ENCODE measurements at places on chromosomes 1 and 21.

DNA sequence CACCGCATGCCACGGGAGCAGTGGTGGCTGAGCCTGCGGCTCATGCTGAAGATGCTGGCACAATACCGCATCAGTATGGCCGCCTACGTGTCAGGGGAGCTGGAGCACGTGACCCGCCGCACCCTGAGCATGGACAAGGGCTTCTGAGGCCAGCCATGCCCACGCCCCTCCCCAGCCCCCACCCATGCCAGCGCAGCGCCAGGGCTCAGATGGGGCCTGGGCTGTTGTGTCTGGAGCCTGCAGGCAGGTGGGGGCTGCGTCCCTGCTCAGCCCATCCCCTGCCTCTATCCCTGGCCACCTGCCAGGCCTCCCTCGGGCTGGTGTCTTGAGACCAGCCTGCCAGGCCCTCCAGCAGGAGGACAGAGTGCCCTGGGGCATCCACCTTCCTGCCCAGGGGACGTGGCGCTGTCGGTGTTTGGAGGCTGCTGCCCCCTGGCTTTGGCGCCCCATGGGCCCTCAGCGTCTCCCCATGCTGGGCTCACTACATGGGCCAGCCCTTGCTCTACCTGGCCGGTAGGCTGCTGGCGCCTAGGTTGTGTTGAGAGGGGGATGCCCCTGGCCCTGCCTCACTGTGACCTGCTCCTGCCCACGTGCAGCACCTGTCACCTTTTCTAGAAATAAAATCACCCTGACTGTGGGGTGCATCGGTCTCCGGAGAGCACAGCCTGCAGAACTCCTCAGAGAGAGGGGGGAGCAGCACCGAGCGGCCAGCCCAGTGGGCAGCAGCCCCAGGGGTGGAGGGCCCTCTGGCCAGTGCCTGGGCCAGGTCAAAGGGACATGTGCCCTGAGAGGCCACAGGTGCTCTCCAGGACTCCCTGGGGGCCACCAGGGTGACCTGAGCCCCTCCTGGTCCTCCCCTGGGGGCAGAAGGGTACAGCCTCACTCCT lies 12.2 kb downstream of the CFAP410 start:
- no peaks in the 10 kb centered on the region for H3K27me3 ChIP-seq
- no peak overlapping the region for H3K27ac ChIP-seq
- H3K4me3 ChIP-seq, result no peak overlapping the region
- no peak for DNase-seq
- no peaks in the 10 kb centered on the region for H3K4me1 ChIP-seq

DNA sequence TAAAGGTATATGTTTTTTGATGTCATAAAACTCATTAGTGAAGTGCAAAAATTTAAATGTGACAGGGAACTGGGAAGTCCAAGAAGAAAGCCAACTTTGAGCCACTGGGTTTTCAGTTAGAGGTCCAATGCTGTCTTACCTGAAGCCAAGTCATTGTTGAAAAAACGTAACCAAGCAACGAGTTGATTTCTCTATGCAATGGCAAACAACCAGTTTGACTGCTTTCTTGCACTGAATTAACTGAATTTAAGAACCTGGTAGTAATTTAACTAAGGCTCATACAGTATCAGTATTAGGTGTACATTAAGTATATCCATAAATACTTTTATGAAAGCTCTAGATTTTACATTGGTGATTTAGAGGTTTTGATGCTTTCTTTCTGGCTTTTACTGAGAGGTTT lies 20.2 kb upstream of the S1PR1 start:
- no peaks in the 10 kb centered on the region for H3K36me3 ChIP-seq
- DNase-seq, result no peak
- peaks cover 10% of the 10 kb centered on the region for H3K4me1 ChIP-seq
- no peak overlapping the region for H3K27ac ChIP-seq
- H3K27me3 ChIP-seq, result no peaks in the 10 kb centered on the region
- no peak overlapping the region for H3K4me3 ChIP-seq

GRCh38 chr1:225877580-225877979 lies 4.6 kb downstream of the TMEM63A start:
- H3K27me3 ChIP-seq, result no peaks in the 10 kb centered on the region
- no peak overlapping the region for H3K4me3 ChIP-seq
- H3K27ac ChIP-seq, result peak overlapping the region; percentile 46
- DNase-seq, result no peak

DNA sequence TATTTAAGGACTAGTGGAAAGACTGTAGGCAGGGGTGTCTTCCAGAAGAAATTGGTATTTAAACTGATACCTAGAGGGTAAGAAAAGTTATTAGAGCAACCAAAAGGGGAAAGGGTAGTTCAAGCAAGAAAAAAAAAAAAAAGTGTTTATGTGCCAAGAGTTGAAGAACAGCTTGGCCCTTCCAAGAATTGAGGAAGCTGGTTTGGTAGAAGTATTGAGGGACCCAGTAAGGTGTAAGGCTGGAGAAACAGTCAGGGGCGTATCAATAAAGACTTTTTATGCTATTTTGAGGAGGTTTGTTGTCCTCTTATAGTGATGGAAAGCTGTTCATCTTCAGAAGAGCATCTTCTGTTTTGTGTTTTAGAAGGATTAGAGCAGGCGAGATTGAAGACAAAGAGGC lies 108.3 kb downstream of the PTPRC start:
- H3K4me1 ChIP-seq, result no peaks in the 10 kb centered on the region
- H3K4me3 ChIP-seq, result no peak overlapping the region
- H3K27me3 ChIP-seq, result no peaks in the 10 kb centered on the region
- H3K27ac ChIP-seq, result no peak overlapping the region

DNA sequence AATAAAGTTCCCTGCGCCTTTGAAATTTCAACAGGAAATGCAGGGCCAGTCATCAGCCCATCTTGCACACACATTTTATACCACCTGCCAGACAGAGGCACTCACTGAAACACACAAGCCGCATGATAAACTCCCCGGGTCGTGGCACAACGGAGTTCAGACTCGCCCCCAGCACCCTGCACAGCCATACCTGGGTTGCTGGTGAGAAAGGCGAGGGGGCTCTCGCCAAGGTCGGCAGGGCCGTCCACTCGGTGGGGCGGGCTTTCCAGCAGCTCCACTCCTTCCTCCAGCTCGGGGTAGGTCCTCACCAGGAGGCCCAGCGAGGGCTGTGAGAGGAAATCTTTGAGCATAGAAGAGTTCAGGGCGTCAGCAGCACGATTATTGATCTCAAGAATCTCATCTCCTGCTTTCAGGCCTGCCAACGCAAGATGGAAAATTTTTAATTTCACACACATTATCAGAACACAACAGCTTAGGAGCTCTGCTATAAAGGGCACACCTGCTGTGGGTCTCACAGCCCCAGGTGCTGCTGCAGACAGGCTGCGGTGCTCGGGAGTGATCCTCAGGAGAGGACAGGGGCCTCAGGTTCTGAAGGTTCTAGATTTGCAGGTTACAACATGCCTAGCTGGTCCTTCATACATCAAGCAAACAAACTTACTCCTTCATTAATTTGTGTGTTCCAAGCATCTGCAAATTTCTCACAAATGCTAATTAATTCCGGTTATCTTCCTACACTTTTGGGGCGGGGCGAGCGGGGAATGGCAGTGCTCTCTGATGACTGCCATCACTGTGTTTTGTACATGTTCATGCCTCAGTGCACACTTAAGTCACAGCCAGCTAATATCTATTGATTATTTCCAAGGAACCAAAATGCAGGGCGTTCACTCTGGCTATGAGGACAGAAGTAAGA lies 144.2 kb upstream of the KRTAP19-8 start:
- no peak for DNase-seq
- H3K27me3 ChIP-seq, result no peaks in the 10 kb centered on the region
- H3K36me3 ChIP-seq, result no peaks in the 10 kb centered on the region
- no peak overlapping the region for H3K27ac ChIP-seq
- no peaks in the 10 kb centered on the region for H3K4me1 ChIP-seq
- H3K4me3 ChIP-seq, result no peak overlapping the region

DNA sequence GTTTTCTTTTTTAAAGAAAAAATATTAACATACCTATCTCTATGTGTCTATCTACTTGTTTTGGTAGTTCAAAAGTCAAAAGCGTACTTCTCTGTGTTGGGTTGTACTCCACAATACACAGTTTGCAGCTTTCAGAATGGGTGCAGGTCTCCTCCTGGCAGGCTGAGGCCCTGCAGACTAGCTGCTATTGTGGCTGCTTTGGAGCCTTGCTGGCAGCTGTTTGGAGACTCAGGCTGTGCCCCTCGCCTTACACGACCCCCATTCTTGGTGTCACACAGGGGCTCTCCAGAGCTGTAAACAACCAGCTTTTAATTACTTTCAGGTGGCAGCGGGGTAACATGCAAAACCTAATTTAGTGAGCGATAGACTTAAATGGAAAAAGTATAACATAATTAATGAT lies 160.4 kb downstream of the DSCAM start:
- DNase-seq, result no peak
- no peaks in the 10 kb centered on the region for H3K36me3 ChIP-seq
- no peaks in the 10 kb centered on the region for H3K4me1 ChIP-seq

DNA sequence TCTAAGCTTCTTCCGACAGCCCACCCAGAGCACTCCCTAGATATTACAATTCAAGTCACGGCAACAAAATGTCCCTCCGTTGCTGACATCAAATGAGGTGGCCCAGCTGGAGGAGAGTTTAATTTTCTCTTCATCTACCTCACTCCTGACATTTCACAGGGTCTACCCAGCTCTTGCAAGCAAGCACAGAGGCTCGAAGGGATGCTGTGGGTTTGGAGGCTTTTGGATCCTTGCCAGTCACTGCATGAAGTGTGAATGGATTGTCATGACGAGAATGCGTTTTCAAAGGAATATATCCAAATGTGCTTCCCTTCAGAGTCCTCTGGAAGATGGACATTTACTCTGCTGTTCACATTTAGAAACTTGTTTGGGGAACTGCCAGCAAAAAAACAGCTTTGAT lies 33.5 kb downstream of the CAPN8 start:
- no peak overlapping the region for H3K4me3 ChIP-seq
- no peak for DNase-seq
- H3K4me1 ChIP-seq, result no peaks in the 10 kb centered on the region

GRCh38 chr1:22747021-22747734 lies 36.5 kb downstream of the EPHB2 start:
- H3K4me1 ChIP-seq, result peaks cover 3% of the 10 kb centered on the region
- H3K36me3 ChIP-seq, result no peaks in the 10 kb centered on the region
- no peak overlapping the region for H3K27ac ChIP-seq

DNA sequence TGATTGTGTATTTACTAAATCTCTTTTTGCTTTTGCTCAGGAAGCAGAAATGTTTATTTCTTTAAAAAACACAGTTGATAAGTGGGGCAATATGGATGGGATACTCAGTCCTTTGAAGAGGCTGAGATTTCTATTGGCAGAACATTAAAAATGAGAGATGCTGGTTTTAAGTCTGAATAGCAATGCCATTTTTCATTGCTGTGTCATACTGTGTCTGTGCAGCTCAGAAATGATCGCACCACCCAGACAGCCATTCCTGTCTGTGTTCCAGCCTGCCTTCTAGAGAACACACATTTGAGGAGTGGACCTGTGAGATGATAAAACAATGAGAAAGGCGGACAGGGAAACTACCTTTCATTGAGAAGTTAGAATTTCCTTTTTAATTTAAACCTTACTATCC lies 231.2 kb upstream of the USP24 start:
- no peaks in the 10 kb centered on the region for H3K4me1 ChIP-seq
- DNase-seq, result no peak
- no peak overlapping the region for H3K4me3 ChIP-seq
- no peaks in the 10 kb centered on the region for H3K36me3 ChIP-seq
- peaks cover 5% of the 10 kb centered on the region for H3K27me3 ChIP-seq

DNA sequence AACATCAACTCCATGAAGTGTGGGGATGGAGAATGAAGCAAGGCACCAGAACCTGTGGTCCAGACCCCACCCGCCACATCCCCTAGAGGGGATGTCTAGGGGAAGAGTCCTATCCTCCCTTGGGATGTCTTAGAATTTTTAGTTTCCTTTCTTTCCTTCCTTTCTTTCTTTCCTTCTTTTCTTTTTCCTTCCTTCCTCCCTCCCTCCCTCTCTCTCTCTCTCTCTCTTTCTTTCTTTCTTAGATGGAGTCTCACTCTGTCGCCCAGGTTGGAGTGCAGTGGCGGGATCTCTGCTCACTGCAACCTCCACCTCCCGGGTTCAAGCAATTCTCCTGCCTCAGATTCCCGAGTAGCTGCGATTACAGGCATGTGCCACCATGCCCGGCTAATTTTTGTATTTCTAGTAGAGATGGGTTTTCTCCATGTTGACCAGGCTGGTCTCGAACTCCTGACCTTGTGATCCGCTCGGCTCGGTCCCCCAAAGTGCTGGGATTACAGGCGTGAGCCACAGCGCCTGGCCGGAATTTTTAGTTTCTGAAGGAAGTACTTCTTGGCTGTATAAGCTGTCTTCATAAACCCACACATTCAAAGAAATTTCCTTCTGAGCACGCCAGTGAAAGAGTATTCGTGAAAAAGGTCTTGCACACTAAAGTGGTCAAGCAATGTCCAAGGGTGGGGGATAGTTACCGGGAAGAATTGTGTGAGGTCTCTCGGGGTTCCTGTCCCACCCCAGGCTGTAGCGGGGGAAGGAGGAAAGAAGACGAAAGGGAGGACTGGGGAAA lies 20.8 kb upstream of the LEFTY2 start:
- DNase-seq, result no peak
- no peak overlapping the region for H3K4me3 ChIP-seq
- H3K27me3 ChIP-seq, result peaks cover 2% of the 10 kb centered on the region
- no peaks in the 10 kb centered on the region for H3K36me3 ChIP-seq

DNA sequence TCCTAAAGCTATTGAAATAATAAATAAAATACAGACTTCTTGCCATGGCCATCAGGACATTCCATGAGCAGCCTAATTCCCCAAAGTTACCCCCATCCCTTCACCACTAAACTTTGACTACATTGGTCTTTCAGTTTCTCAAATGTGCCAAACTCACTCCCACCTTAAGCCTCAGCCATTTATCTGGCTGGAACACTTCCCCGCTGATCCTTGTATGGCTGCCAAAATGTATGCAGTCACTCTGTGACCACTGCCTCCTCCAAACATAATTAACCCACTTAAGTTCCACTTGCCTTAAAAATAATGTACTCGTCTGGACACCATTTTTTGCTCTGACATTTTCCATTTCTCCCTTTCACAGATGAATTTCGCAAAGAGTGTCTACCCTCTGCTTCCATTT lies 407.4 kb downstream of the NTNG1 start:
- no peaks in the 10 kb centered on the region for H3K4me1 ChIP-seq
- no peaks in the 10 kb centered on the region for H3K27me3 ChIP-seq
- no peaks in the 10 kb centered on the region for H3K36me3 ChIP-seq
- H3K4me3 ChIP-seq, result no peak overlapping the region

GRCh38 chr1:89732206-89732605 lies 88.6 kb upstream of the LRRC8D start:
- H3K4me3 ChIP-seq, result no peak overlapping the region
- DNase-seq, result no peak
- no peak overlapping the region for H3K27ac ChIP-seq
- H3K36me3 ChIP-seq, result no peaks in the 10 kb centered on the region

DNA sequence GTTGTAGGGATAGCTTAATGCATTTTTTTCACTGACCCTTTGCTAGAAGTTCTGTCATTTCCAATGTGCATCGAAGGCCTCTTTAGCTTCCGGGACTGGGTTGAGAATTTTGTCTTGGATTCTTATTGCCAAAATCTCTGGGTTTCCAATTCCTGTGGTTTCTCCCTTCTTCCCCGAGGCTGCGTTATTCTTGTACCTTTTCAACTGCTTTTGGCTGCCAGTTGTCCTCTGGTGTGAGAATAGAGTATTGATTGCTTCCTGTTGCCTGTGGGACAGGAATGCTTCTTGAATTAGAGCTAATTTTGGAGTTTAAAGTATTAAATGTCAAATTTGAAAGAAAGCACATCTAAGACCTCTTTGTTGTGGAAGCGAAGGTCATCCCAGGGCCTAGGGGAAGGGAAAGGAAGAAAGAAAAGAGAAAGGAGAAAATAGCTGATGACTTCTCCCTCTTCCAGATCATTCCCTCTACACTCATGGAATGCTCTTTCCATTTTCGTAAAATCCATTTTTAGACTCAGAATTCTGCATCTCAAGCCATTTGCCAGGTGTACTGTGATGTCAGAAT lies 21.1 kb downstream of the HUNK start:
- H3K27ac ChIP-seq, result no peak overlapping the region
- H3K4me3 ChIP-seq, result no peak overlapping the region
- no peaks in the 10 kb centered on the region for H3K36me3 ChIP-seq
- no peaks in the 10 kb centered on the region for H3K4me1 ChIP-seq
- DNase-seq, result no peak
- H3K27me3 ChIP-seq, result peaks cover 19% of the 10 kb centered on the region
